ENCODE measurements at places on chromosomes 11 and 22.
A peak's percentile ranks its signal among the peaks of the same experiment; 100 is the strongest.

- DNase-seq = no peak
These were observed 760.2 kb downstream of the DLG2 start for GRCh38 chr11:84866922-84867321.

DNA sequence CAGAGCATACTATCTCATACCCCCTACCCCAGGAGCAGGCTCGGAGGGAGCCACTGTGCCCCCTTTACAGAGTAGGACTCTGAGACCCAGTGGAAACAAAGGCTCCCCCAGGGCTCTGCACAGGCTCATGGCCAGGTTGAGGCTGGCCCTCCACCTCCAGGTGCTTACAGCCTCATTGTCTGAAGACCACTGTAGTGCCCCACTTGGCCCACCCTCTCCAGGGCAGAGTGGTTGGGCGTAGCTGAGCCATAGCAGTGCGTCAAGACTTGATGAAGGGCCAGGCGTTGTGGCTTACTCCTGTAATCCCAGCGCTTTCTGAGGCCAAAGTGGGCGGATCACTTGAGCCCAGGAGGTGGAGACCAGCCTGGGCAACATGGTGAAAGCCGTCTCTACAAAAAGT is 1.7 kb downstream of the ANKRD13D start:
- no peak for DNase-seq

DNA sequence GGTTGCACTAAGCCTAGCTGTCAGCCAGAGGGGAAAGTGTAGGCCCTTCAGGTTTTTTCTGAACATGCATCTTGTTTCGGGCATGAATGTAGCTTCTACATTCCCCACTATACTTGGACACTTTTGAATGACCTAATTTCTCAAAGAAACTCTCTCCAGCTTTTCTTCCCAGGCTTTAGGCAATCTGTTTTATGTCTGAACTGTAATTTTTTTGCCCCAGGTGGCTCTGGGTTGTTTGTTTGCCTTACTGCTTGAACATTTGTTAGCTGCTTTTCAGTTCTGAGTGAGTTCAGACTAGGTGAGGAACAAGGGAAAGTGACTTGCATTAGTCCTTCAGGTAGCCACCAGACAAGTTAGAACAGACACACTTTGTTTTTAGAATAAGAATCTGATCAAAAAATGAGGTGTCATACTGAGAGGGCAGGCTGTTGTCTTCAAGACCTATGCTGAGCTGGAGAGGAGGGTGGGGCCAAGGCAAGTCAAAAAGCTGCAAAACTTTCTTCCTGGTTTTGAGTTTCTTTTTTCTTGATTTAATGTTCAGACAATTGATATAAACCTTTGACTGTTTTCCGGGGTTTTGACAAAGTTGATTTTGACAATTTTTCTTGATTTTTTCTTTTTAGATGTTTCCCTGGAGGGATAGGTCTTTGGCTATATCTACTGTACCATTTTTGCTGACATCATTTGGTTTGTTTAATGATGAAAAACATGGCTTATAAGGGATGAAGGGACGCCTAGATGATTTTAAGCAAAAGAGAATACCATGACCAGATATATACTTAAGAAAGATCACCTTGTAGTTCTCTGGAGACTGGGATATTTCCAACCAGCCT is 182.8 kb downstream of the WNT11 start:
- DNase-seq = no peak

GRCh38 chr11:58625826-58626460 is 3.5 kb downstream of the CNTF start:
- no peak for DNase-seq

- DNase-seq = no peak
These were observed 29.5 kb upstream of the FAM181B start for GRCh38 chr11:82763167-82763566.

DNA sequence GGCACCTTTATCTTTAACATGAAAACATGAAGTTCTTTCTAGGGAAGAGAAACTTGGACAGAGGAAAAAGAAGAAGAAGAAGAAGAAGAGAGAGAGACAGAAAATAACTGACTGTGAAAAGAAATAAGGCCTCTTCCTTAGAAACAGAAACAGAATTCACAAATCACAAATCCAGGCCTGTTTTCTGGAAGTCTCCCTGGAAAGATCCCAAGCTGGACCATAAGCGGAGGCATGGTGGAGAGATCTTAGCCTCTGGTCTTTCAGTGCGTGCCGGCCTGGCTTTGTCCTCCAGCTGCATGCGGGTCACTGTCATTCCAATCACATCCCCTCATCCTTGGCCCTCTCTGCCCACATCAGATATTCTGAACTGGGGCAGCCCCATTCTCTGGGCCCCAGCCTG is 6.9 kb downstream of the FXYD6 start:
- no peak for DNase-seq

DNA sequence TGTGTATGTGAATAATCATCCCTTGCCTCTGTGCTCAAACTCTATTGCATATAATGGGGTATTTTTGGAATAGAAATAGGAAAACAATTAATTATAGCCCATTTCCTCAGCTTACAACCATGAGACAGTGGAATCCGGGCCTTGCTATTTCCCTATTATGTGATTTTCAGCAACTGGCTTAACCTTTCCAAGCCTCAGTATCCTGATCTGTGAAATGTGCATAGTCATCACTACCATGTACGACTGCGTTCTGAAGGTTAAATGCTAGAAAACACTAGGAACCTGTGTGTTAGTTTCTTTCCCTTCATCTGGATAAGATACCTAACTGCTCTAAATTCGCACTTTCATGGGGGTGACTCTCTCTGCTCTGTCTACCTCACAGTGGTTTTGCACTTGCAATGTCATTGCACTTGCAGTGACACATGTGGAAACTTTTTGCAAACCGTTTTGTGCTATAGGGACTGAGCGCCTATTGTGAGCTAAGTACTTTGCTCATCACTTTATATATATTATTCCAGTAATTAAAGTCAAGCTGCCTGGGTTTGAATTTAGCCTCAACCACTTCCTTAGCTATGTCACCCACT is 48.3 kb downstream of the IRAG1 start:
- no peak for DNase-seq

- DNase-seq = peak; percentile 8
These were observed 44.1 kb downstream of the GNB1L start for GRCh38 chr22:19810381-19811201.

DNA sequence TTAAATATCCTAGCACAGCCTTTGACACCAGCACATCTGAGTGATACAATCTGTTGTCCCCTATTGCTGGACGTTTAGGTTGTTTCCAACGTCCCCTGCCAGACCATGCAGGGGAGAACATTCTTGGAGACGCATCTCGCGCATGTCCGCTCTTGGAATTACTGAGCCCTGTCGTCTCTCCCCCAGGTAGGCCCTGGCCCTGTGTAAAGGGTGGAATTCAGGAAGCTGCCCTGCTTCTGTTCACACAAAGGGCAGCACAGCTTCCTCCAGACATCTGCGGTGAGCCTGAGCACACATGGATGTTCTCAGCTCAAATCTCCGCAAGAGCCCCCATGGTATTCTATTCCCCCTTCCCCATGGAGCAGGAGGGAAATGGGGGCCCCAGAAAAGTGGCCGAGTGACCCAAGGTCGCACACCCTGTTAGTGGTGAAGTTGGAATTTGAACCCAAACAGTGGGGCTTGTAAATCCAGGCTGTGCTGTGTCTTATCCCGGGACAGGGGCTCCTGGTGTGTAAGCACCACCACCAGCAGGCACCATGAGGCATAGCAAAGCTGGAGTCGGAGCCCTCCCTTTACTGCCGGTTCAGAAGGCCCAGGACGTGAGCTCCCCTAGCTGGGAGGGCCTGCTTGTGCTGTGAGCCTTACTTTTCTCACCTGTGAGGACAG is 5.0 kb upstream of the FGF19 start:
- no peak for DNase-seq

- DNase-seq = no peak
These were observed 46.6 kb downstream of the CHRDL2 start for GRCh38 chr11:74684661-74685060.

- DNase-seq = no peak
These were observed 696 bp downstream of the KRTAP5-5 start for GRCh38 chr11:1630271-1630670.

GRCh38 chr11:6747097-6747668 is 24.6 kb downstream of the OR2AG2 start:
- no peak for DNase-seq

DNA sequence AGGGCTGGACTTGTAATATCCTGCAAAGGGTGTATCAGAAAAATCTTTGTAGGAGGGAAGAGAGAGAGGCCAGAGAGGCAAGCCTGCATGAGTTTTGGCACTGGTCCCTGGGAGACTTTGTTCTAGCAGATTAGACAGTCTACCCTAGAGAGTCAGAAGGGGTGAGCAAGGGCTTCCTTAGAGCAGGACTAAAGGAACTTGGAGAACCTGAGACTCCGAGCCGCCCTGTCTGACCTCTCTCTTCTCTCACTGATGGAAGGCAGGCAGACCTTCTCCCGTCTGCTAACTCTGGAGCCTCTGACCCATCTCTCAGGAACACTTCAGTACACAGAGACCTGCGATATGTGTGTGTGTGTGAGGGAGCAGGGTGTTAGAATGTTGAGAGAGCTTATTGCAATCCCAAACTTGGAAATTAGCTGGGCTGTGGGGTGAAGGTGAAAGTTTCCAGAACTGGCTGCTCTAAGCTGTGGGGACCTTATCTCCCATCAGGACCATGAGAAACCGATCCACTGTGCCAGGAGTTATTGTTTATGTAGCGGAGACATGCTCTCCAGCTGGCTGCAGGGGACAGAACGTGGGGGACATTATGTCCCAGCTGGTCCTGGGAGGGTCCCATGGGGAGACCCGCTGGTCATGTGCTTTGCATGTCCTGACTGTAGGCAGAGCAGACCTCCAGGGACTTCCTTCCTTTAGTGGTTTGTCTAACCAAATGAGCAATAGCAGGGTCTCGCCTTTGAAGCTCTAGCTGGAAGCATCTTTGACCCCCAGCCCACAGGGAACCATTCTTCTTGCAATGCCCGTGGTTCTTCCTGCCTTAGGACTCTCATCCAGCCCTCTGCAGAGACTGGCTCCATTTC is 51.1 kb downstream of the TIMP3 start:
- DNase-seq = no peak

GRCh38 chr11:108591893-108592292 is 1.7 kb downstream of the EXPH5 start:
- DNase-seq = no peak

GRCh38 chr11:73381589-73381988 is 5.4 kb downstream of the RELT start:
- no peak for DNase-seq

GRCh38 chr11:45082744-45083543 is 63.5 kb upstream of the PRDM11 start:
- no peak for DNase-seq

GRCh38 chr11:94141511-94142307 is 13.1 kb downstream of the PANX1 start:
- DNase-seq = no peak

- DNase-seq = peak; percentile 32
These were observed 29.8 kb upstream of the CREB3L1 start for GRCh38 chr11:46247659-46248058.

- DNase-seq = peak; percentile 46
These were observed 991 bp upstream of the OSM start for GRCh38 chr22:30267382-30268302.
